ENCODE measurements at places on chromosomes 7 and 10.

GRCh38 chr7:123769371-123769770, 20.6 kb upstream of the WASL start:
- peak; percentile 69 for DNase-seq

DNA sequence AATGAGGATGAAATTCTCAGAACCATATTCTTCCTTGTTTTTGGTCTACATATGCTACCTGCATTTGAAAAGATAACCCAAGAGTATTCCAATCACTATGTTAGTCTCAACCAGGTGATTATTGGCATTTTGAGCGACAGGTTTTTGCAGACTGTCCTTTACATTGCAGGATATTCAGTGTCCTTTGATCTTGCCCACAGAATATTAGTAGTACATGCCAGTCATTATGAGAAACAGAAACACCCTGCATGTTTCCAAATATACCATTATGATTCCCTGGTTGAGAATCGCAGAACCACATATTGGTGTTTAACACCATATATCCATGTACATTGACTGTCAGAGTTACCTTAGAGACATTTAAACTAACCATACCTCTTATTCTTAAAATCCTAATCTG, 30.6 kb downstream of the TMEM243 start:
- DNase-seq, result no peak

- DNase-seq, result no peak
Observed at GRCh38 chr10:28981007-28981406, 303.7 kb downstream of the BAMBI start.

- no peak for DNase-seq
Observed at GRCh38 chr7:132091706-132092105, 484.6 kb downstream of the PLXNA4 start.

DNA sequence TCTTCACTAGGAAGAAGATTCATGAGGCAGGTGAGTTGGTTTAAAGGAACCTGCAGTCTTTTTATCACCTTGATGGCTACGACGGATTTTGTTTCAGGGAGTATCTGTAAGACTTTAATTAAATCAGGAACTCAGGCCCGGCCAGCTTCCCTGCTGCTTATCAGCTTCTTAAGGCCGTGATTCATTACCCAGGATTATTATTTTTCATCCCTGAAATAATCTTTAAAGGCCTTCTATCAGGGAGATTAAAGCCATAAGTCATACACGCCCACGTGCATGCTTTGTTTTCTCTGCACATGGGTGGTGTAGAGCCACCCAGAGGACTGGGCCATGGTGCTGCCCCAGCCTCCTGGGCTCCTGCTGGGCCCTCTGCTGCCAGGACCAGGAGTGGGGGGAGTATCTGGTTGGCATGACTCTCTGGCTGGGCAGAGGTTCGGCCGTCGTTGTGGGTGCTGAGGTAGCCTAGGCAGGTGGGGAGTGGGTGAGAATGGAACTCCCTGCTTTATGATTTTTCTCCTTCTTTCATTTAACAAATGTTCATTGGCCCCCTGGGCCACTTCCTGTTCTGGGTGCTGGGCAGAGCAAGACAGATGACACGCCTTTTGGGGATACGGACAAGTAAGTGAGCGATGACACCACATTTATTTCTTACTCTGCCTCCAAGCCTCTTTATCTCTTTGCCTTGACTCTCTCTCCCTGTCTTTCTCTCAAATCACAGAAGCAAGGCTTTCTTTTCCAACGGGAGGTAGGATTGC, 39.0 kb upstream of the PCBD1 start:
- no peak for DNase-seq

- no peak for DNase-seq
Observed at GRCh38 chr10:1100691-1101368, 44.6 kb downstream of the WDR37 start.

DNA sequence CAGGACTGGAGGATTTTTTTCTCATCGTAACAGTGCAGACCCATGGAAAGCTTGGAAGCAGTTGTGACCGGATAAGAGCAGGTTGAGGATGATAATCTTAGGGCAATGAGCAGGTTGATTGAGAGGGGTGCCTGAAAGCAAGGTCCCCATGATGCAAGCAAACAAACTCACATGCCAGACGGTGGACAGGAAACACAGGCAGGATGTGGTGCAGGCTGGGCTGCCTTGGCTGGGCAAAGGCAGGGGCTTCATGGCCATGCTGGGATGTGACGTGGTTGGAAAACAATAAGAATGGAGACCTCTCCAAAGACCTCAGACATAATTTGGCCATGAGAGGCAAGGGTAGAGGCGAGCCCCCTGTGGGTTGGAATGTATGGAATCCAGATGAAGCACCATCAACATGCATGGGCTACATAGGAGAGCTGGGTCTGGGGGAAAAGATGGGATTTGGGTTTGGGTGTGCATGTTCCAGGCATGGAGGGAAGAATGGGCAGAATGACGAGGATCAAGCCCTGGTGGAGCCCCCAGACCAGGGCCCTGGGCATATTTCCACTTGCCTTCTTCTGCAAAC, 58.3 kb downstream of the IKZF1 start:
- DNase-seq, result no peak

DNA sequence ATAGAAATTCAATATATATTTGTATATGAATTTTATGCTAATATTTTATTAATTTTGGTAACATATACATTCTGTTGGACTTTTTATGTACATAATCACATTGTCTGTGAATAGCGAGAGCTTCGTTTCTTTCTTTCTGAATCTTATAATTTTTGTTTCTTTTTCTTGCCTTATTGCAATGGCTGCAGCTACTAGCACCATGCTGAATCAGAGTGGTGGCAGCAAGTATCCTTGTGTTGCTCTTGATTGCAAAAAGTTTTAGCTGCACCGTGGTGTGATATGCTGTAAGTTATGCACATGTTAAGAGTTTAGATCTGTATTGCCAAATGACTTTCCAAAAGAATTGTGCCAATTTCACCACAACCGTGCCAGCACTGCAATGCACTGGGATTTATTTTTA, 32.6 kb downstream of the ELFN1 start:
- no peak for DNase-seq

- DNase-seq, result no peak
Observed at GRCh38 chr7:122136639-122137245, 7.3 kb downstream of the AASS start.

DNA sequence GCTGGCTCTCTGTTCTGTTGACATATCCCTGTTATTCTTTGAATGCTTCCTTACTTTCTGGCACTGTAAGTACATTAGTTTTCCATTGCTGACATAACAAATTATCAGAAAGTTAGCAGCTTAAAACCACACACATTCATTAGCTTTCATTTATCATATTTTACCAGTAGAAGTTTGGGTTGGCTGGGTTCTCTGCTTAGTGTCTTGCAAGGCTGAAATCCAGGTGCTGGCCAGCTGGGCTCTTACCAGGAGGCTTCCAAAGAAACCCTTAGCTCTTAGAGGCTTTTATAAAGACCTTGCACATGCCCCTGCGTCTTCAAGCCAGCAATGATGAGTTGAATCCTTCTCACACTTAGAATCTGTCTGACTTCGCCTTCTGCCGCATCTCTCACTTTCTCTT, 160.6 kb downstream of the MLLT10 start:
- DNase-seq, result no peak

GRCh38 chr7:24842449-24843241, 85.4 kb upstream of the GSDME start:
- no peak for DNase-seq

DNA sequence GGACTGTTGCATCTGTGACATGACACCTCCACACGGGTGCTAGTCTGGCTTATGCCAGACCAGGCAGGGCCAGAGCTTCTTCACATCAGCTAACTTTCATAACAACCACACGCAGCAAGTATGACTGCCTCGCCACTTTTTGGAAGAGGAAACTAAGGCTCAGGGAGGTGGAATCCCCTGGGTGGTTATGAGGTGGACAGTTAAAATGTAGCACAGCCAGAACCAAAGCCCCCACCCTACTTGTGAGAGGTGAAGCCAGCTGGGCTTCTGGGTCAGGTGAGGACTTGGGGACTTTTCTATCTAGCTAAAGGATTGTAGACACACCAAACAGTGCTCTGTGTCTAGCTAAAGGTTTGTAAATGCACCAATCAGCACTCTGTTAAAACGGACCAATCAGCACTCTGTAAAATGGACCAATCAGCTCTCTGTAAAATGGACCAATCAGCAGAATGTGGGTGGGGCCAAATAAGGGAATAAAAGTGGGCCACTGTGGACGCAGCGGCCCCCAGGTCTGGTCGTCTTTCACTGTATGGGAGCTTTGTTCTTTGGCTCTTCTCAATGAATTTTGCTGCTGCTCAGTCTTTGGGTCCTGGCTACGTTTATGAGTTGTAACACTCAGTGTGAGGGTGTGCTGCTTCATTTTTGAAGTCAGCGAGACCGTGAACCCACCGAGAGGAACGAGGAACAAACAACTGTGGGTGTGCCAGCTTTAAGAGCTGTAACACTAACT, 171.0 kb downstream of the PTPN20 start:
- DNase-seq, result no peak

DNA sequence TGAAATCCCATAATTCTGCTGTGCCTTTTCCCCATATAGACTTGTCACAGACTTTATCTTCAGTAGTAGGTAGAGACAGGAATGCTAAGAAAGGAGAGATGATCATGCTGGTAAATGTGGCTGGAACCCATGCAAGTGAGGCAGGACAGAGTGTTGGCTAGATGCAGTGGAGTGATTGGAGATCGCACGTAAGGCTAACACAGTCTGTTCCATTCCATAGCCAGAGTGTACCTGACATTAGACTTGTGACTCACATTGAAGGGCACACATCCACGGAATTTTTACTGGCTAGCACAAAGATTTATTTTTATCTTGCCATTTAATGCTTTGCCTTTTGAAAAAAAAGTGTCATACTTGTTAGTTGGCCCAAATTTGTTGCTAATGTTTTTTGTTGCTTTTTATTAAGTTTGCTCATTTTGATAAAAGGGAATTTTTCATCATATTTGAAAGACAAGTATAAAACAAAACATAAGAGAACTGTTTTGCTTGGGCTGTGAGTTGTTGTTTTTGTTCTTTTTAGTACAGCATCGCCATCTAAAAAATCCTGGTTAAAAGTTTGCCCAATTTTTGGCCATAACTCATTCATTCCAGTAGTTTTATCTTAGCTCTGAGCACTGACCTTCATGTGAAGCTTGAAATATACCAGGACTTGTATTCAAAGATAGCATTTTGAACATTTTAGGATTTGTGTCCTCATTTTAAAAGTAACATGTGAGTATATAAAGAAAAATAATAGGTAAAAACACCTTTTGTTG, 81.0 kb downstream of the CPED1 start:
- DNase-seq, result no peak

GRCh38 chr10:86047588-86047987, 319.0 kb downstream of the GRID1 start:
- DNase-seq, result no peak

GRCh38 chr10:6958711-6959110, 378.6 kb upstream of the PRKCQ start:
- no peak for DNase-seq

DNA sequence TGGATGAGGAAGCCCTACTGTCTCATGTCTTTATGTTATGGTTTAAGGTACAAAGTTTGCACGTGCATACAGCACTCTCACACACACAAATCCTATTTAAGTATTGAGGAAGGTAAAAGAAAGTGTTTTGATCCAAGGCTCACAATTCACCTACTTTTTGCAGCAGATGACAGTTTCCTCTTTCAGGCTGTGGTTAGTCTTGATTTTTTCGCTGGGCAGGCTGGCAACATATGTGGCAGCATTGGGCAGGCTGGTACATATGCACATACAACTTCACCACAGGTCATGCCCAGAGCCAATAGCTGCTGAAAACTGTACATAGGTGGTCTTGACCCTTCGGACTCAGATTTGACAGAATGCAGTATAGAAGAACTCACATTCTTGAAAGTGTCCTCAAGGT, 29.1 kb upstream of the SDHAF3 start:
- no peak for DNase-seq

DNA sequence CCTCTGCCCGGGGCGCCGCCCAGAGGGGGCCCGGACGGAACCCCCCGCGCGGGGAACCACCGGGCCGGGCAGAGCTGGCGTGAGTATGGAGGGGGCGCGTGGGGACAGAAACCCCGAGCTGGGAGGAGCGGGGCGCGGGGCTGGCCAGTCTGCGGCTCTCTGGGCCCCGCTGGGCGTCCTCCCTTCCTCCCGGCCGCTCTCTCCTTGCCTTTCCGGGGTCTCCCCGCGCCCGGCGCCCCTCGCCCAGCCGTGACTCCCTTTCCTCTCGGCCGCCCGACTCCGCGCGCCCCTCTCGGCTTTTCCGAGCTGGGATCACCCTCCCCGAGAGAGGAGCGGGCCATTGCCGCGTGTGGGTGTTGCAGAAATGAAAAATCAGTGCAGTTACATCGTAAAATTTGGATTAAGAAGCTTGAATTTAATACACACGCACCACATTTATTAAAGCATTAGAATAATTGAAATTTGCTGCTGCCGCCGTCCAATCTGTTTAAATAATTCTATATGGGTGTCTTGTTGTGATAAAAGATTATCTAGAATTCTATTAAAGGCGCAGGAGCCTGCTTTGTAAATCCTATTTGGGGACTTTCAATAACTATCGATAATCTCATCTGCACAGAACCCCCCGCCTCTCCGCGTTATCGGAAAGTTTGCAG, 9.1 kb downstream of the UNCX start:
- no peak for DNase-seq

- no peak for DNase-seq
Observed at GRCh38 chr10:58701405-58702135, 188.9 kb downstream of the BICC1 start.

DNA sequence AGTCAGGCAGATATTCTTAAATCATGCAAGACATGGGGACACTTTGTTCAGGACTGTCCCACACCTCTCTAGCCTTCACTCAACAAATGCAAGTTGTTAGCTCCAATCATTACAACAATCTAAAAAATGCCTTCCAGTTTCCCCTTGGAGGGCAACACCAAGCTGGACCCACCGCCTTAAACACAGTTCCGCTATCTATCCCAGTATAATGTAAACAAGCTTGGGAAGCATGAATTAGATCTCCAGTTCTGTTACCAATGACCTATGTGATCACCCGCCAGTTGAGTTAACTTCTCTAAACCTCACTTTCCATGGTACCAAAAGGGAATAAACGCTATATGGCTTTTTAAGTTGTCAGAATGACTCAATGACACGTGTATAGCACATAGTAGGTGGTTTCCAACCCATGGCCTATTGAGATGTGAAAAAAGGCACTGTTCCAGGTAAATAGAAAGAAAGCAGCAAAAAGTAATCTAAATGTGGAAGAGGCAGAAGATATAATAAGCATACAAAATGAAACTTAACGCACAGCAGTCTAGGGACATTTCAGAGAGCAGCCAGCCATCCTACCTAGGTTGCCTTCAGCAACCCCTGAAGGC, 2.4 kb upstream of the REEP3 start:
- DNase-seq, result no peak

GRCh38 chr10:17788646-17789045, 20.5 kb upstream of the MRC1 start:
- DNase-seq, result no peak

- no peak for DNase-seq
Observed at GRCh38 chr10:86969421-86970041, 1.2 kb downstream of the ADIRF start.

GRCh38 chr10:24969841-24970281, 17.5 kb upstream of the PRTFDC1 start:
- DNase-seq, result no peak

- no peak for DNase-seq
Observed at GRCh38 chr10:113928830-113929229, 74.4 kb downstream of the NHLRC2 start.

- DNase-seq, result no peak
Observed at GRCh38 chr10:118694848-118695247, 59.9 kb downstream of the CACUL1 start.

Data from urothelium cell line (cell line).